GM12891 (cell line): ENCODE measurements at places on chromosomes 3 and 15.

- no peak for DNase-seq
Measured at GRCh38 chr3:13867732-13868131, 12.1 kb downstream of the WNT7A start.

GRCh38 chr3:157589211-157589610 lies 86.0 kb upstream of the VEPH1 start:
- no peak for DNase-seq

GRCh38 chr3:84547207-84547606 lies 411.6 kb upstream of the CADM2 start:
- DNase-seq: no peak

DNA sequence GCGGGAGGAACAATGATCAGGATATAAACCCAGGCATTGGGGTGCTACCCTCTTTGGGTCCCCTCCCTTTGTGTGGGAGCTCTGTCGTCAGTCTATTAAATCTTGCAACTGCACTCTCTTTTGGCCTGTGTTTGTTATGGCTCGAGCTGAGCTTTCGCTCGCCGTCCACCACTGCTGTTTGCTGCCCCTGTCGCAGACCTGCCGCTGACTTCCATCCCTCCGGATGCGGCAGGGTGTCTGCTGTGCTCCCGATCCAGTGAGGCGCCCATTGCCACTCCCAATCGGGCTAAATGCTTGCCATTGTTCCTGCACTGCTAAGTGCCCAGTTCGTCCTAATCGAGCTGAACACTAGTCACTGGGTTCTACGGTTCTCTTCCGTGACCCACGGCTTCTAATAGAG lies 1443.7 kb upstream of the CADM2 start:
- DNase-seq: no peak

- DNase-seq: no peak
Measured at GRCh38 chr3:30193625-30194044, 412.8 kb upstream of the TGFBR2 start.

DNA sequence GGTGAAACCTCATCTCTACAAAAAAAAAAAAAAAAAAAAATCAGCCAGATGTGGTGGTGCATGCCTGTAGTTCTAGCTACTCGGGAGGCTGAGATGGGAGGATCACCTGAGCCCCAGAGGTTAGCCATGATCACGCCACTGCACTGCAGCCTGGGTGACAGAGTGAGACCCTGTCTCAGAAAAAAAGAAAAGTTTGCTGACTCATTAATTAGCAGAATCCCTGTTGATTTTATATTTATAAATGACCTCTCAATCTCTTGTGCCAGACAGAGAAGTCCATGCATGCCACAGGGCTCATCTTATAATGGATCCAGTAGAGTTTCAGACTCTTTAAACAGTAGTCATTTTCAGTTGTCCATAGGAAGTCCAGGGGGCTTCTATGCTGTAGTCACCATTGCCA lies 32.9 kb downstream of the ABHD6 start:
- no peak for DNase-seq

- DNase-seq: no peak
Measured at GRCh38 chr3:164679245-164679644, 399.1 kb downstream of the SI start.

GRCh38 chr3:152899306-152899705 lies 64.4 kb downstream of the P2RY1 start:
- DNase-seq: no peak

DNA sequence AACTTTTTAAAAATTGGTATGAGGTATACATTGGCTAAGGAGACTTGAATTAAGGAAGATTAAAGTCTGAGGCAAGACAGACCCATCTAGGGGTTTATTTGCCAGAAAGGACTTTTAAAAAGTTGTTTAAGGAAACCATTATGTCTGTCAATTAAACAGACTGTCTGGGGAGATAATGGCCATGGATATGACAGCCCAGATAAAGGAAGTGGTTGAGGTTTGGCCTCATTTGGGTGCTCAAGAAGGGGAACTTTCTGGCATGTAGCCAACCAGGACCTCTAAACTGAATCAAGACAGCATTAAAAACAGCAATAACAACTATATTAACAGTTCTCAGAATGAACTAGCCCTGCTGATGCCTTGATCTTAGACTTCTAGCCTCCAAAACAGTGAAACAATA lies 9.9 kb upstream of the CD200R1L start:
- DNase-seq: no peak

GRCh38 chr15:72203507-72203837 lies 5.9 kb upstream of the GRAMD2A start:
- no peak for DNase-seq

- DNase-seq: no peak
Measured at GRCh38 chr3:10015461-10015904, 10.8 kb upstream of the FANCD2 start.

- DNase-seq: no peak
Measured at GRCh38 chr3:18378218-18378617, 46.9 kb downstream of the SATB1 start.

GRCh38 chr3:197404754-197405153 lies 106.3 kb upstream of the DLG1 start:
- no peak for DNase-seq

DNA sequence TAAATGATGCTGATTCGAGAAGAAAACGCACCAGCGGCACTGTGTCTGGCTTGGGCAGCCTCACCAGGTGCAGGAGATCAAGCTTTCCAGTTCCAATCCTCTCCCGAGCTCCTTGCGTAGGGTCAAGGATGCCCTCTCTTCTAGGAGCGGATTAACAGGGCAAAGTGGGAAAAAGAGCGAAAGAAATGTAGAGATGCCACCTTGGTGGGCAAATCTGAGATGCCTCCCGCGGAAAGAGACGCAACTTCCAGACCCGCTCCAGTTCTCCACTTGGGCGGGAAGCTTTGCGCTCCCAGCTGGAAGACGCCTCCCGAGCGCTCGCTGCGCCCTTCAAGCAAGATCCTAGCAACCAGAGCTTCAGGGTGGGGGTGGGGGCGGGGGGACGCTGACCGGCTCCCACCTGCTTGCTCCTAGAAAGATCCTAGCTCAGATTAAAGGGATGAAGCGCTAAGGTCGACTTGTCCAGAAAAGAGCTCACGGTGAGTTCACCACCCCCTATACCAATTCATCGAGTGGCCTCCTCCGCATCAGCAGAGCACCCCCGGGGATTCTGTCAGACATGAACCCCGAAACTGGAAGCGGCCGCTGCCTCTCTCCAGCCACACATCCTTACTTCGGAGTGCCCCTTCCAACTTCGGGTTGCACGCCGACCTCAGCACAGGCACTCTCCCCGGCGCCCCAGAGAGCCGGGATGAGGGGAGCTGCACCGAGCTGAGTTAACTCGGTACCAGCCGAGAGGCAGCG lies 769 bp downstream of the TAFA4 start:
- DNase-seq: no peak

DNA sequence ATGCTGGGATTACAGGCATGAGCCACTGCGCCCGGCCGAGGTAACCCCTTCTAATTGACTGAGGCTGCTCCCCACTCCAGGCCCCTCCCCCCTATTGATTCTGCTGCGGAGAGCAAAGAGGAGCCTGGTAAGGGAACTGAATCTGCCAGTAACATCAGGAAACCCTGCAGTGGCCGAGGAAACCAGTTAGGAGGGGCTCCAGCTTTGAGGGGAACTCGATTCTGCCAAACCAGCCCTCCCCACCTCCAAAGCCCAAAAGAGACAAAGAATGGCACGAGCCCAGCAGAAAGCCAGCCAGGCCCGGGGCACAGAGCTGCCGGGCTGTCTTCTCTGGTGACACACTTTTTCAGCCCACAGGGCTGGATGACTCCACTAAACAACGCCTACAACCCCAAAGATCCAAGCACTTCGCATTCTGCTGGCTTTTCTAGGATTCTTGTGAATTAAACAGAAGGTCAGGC lies 15.0 kb upstream of the ACAD9 start:
- no peak for DNase-seq

DNA sequence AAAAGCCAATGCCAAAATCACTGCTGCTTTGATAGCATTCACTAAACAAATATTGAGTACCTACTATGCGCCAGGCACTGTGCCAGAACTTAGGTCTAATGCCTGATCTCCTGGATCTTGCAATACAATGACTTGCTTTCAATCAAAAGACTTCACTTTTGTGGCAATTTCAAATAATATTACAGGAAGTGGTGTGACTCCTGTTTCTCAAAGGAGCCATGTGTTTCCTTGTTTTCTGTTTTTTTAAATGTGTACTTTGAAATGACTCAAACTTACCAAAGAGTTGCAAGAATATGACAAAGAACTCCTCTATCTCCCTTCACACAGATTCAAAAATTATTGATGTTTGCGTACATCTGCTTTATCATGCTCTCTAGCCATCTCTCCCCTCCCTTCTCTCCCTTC lies 18.3 kb downstream of the OSBPL10 start:
- DNase-seq: no peak

DNA sequence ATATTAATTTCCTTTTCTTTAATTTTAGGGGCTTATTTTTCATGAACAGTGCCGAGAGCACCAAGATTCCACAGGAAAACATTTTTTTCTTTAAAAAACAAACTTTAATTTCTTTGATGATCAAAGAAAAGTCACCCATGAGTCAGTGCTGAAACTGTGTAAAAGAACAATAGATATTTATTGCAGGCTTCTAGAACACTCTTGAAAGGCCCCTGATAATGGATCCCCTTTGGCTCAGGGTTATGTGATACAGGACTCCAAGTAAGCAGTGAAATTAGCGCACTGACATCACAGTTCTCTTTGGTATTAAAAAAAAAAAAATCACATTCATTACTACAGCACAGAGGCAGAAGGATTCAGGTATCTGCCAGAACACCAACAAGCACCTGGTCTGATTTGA lies 66.1 kb upstream of the MYZAP start:
- no peak for DNase-seq
